Stimulated activated CD8-positive, alpha-beta memory T cell treated with anti-CD3 and anti-CD28 coated beads, Interleukin-4, amount 100 ng/mL, for 1 hour (primary cell): ENCODE measurements at places on chromosomes 3 and 15.

DNA sequence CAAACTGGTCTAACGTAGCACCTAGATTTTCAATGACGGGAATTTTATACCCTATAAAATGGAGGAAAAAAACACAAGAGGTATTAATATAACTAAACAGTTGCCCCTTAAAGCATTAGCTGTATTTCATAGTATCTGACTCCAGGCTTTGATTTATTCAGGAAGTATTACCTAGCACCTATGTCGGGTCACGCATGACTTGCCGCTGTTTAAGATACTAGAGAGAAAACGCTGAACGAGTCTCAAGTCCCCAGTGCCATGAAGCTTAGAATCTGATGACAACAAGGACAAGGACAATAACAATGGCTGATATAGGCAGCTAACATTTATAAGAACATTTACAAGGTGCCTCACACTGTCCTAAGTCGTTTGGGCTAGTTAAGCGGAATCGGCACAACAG, 1.9 kb downstream of the SNRPA1 start:
- no peak for DNase-seq

DNA sequence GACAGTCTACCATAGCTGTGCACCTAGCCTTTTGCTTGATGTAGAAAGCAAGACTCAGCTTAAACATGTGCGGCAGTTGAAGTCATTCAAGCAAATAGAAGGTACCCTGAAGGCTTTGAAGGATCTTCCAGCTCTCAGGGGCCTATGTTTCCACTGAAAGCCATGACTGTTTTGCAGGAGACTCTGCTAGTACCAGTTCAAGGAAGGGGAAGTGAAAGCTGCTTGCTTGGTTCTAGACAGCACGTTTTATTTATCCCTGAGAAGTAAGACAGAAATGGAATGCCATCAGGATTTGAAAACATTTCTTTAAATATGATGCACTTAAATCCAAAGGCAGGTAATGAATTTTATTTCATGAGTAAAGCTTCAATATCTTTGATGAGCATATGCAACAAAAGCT, 311.4 kb downstream of the PDCD6IP start:
- DNase-seq = no peak

- DNase-seq = no peak
Observed at GRCh38 chr15:32908135-32908801, 190.5 kb downstream of the GREM1 start.

DNA sequence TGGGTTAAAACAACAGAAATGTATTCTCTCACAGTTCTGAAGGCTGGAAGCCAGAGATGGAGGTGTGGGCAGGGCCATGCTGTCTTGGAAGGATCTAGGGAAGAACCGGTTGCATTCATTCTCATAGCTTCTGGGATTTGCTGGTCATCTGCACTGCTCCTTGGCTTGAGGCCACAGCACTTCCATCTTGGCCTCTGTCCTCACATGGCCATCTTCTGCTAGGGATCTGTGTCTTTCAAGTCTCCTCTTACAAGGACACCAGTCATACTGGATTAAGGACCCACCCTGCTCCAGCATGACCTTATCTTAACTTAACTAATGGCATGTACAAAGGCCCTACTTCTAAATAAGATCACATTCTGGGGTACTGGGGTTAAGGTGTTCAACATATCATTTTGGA, 47.7 kb downstream of the RPLP1 start:
- DNase-seq = no peak

GRCh38 chr3:99633887-99634558, 4.4 kb upstream of the COL8A1 start:
- no peak for DNase-seq

DNA sequence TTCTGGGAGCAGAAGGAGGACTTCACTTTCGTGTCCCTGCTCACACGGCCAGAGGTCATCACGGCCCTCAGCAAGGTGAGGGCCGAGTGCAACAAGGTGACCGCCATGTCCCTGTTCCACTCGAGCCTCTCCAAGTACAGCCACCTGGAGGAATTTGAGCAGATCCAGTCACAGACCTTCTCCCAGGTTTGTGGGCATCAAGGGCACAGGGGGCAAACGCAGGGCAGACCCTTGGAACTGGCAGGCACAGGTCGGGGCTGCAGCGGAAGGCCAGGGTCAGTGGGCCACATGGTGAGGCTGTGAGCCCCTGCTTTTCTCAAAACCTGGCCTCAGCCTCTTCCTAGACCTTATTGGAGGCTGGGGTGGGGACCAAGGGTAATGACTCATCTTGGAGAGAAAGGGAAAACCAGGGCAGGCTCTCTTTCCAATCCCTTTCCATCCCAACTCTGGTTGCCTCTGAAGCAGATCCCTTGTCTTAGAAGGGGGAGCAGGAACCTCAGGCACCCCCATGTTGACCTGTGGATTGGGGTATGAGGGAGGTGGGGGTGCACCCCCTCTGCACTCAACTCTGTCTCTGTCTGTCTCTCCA, 29.5 kb downstream of the DNAH1 start:
- no peak for DNase-seq

DNA sequence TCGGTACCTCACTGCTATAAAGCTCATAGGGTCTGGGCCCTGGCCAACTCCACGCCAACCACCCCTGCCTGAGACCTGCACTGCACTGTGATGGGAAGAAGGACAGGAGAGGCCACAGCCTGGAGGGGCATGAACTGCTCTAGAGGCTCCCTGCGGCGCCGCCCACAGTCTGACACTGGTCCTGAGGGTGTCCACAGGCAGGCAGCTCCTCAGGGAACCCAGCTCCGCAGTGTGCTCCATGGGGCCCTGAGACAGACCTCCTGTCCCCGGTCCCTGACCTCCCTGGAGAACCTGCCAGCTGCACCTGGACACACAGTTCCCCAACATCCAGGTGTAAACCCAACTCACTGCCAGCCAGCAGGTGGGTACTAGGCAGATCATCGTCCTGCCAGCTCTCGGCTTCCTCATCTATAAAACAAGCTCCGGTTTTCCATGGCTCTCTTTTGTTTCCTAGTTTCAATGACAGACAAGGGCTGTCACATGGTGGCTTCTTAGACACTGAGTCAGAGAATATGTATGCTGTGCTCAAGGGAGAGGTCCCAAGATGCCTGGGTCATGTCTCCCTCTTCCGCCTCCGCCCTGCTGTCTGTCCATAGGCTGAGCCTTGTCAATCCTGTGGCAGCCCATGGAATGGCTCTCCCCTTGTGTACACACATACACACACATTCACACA, 5.1 kb upstream of the HAPLN3 start:
- DNase-seq = no peak

- no peak for DNase-seq
Observed at GRCh38 chr3:119518026-119518425, 19.7 kb downstream of the TIMMDC1 start.

DNA sequence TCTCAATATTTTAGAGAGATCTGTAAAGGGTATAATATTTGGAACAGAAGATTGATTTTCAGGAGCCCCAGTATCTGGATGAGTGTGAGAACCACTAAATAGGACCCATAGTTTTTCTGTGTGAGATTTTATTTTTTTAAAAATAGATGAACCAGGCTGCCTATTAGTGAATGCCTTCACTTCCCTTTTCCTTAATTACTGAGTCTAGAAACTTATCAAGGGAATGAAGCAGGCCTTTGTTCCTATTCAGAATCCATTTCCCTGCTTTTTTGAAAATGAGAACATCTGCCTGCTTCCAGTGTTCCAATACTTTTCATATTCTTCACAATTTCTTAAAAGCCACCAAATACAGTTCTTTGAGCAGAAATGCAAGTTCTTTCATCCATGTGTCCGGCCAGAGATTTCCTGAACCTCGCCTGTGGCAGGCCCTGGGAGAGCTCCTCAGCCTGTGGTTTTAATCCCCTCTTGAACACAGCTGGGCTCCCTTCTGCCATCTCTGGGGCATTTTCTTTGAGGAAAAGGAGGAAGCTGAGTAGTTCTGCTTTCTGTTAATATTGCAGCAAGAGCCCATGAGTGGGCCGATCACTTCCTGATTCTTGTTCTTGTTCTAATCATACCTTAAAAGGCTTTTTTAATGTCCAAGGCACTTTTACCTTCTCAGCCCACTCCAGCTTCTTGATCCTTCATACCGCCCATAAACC, 4.7 kb downstream of the EHD4 start:
- DNase-seq = no peak

- DNase-seq = no peak
Observed at GRCh38 chr3:168155303-168155702, 59.6 kb upstream of the GOLIM4 start.

DNA sequence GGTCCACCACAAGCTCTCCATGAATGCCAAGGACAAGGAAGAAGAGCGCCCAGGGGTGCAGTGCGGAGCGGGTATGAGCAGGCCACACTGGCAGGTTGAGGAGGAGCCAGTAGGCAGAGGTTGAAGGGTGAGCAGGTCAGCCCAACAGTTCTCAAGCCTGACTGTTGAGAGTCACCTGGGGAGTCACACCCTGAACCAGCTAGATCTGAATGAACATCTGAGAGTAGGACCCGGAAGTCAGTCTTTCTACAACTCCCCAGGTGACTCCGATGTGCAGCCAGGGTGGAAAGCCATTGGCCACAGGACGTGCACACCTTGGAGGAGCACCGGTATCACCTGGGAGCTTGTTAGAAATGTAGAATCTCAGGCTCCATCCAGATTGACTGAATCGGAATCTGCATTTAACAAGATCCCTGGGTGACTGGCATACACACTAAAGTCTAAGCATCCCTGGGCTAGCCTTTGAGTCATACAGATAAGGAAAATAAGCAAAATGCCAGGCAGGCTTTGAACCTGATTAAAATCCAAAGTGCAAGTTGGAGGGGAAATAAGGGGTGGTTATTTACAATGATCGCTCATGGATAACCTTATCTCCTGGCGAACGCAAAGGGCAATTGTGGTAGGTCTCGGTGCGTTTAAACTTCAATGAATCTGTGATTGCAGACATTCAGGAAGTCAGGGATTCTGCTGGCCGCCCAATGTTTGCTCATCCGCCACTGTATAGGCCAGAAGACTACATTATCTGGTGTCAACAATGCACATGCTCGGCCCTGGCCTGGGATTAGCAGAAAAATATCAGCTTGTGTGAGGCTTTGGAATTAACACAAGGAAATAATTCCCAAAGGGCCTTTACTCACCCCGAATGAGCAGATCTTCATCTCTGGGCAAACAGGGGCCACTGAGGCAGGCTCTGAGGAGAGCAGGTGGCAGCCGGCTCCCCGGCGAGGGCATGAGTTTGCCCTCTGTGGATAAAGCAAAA, 11.7 kb upstream of the LYZL4 start:
- DNase-seq = no peak

DNA sequence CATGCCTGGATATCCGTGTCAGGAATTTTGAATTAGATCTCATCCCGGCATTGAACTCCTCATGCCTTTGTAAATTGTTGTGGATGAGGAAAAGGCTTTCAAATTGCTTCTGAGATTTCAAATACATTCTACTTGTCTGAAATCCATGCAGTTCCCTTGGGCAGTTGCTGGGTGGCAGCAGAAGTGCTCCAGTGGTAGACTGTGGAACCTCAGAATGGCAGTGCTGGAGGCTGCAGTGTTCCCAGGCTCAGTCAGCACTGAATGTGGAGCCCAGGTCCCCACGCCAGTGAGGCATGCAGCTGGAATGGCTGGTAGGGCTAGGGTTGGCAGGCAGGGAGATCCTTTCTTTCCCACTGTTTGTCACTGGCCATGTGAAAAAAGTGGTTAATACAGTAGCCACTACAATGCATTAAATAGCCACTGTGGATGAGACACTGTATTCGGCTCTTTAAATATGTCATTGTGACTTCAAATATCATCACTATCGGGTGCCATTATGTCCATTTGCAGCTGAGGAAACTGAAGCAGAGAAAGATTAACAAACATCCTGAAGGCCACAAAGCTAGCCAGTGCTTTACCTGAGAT, 98.6 kb downstream of the TPRG1 start:
- peak; percentile 3 for DNase-seq

- no peak for DNase-seq
Observed at GRCh38 chr15:74978503-74978902, 16.9 kb upstream of the SCAMP5 start.

GRCh38 chr15:64883100-64883581, 28.6 kb upstream of the ANKDD1A start:
- DNase-seq = no peak

DNA sequence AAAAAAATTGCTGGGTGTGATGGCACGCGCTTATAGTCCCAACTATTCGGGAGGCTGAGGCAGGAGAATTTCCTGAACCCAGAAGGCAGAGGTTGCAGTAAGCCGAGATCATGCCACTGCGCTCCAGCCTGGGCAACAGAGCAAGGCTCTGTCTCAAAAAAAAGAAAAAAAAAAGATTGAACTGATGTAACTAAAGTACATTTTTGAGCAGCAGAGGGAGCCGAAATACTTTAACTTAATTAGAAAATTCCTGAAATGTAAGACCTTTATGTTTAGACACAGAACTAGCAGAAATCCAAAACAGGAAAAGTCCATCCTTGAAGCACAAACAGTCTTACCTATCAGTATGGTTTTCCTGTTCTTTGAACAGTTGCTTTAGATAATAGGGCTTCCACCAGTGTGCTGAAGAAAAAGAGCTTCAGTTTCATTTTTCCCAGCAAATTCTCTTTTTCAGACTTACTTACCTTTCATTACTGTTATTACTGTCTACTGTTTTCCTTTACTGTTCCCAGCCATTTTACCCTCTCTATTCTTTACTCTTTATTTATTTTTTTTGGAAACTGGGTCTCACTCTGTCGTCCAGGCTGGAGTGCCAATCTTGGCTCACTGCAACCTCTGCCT, 33.4 kb upstream of the ZNF609 start:
- DNase-seq = no peak

GRCh38 chr3:149470381-149470780, 4.1 kb upstream of the TM4SF4 start:
- DNase-seq = no peak

GRCh38 chr3:160437083-160437455, 12.5 kb downstream of the TRIM59 start:
- DNase-seq = no peak

- no peak for DNase-seq
Observed at GRCh38 chr3:138066383-138066782, 49.0 kb downstream of the DZIP1L start.

DNA sequence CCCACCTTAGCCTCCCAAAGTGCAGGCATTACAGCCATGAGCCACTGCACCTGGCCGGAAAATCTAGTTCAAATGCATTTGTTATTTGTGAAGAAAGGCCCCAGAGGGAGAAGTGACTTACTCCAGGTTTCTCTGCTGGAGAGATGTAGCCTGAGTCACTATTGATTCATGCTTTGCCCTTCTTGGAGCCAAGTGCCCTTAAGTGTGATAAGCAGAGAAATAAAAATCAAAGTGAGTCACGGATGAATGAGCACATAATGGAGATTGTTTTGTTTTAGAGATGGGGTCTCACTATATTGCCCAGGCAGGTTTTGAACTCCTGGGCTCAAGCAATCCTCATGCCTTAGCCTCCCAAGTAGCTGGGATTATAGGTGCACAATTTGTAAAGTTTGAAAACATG, 33.1 kb downstream of the CDC25A start:
- no peak for DNase-seq

DNA sequence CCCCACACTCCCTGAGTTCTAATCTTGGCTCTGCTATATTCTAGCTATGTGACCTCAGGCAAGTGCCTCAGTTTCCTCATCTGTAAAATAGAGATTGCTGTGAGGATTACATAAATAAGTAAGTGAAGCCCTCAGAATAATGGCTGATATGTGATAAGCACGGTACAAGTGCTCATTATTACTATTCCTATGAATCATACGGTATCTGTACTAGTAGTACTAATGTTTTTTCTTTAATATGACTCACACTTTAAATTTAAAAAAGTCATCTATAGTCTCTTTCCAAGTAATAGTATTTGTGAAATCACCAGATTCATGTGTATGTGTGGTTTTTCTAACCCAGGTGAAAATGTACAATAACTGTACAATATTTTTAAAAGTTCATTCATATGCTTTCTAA, 58.7 kb downstream of the CLDN11 start:
- DNase-seq = no peak

GRCh38 chr15:74868059-74868458, 5.1 kb downstream of the SCAMP2 start:
- no peak for DNase-seq
